ENCODE measurements at places on chromosomes 12 and 14.
A peak's percentile ranks its signal among the peaks of the same experiment; 100 is the strongest.

GRCh38 chr12:50314636-50315312, 31.5 kb upstream of the LIMA1 start:
- no peak for DNase-seq

- DNase-seq = no peak
Measured at GRCh38 chr14:52007211-52007610, 17.9 kb downstream of the RTRAF start.

- no peak for DNase-seq
Measured at GRCh38 chr14:94174604-94175010, 485 bp downstream of the PPP4R4 start.

DNA sequence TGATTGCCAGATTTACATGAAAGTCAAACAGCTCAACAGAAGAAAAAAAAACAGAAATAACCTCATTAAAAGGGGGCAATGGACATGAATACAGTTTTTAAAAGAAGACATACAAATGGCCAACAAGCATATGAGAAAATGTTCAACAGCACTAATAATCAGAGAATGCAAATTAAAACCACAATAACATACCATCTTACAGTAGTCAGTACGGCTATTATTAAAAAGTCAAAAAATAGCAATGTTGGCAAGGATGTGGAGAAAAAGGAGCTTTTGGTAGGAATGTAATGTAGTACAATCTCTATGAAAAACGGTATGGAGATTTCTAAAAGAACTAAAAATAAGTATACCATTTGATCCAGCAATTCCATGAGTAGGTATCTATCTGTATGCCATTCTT, 272.1 kb downstream of the CEP128 start:
- DNase-seq = no peak

GRCh38 chr14:68794130-68794850, 1.4 kb upstream of the ZFP36L1 start:
- DNase-seq = peak; percentile 57

GRCh38 chr14:77039285-77040058, 11.0 kb upstream of the IRF2BPL start:
- DNase-seq = no peak

DNA sequence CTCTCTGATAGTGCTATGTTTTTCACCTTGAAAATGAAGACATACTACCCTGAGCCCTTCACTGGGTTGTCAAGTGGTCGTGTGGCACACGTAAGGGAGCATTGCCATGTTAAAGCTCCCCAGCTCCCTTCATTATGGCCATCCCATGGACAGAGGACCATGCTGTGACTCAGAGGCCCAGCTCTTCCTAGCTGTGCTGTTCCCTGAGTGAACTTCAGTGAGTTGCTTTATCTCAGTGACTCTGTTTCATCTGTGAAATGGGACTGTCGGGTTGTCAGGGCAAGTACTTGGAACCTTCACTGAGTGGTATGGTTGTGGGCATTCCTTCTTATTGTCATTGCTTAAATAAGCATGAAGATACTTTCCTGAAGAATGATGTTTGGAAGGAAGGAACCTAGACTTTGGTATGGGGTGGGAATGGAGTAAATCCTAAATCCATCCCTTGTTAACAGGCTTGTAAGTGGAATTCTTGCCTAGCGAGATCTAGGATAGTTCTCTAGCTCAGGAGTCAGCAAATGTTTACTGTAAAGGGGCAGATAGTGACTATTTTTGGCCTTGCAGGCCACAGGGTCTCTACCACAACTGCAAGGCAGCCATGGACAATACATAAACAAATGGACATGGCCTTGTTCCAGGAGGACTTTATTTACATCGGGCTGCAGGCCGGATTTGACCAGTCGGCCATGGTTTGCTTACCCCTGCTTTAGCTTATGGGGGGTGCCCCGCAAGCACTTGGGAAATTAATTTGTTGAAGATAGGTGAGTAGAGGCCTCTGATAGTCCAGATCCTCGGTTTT, 283.5 kb downstream of the ZFP36L1 start:
- no peak for DNase-seq

DNA sequence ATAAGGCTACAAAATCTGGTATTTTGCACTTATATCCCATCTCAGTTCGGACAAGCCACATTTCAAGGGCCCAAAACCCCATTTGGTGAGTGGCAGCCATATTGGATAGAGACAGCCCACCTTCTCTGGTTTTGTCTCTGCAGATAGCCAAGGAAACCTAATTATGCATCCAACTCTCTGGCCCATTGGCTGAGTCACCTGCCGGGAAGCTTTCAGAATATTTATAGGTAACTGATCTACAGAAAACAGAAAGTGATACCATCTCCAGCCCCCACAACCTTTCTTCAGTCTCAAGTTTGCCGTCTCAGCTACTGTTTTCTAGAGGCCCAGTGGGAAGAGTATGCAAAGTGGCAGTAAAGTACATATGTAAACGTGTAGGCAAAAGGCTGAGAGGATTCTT, 33.7 kb upstream of the PPP1CC start:
- no peak for DNase-seq

DNA sequence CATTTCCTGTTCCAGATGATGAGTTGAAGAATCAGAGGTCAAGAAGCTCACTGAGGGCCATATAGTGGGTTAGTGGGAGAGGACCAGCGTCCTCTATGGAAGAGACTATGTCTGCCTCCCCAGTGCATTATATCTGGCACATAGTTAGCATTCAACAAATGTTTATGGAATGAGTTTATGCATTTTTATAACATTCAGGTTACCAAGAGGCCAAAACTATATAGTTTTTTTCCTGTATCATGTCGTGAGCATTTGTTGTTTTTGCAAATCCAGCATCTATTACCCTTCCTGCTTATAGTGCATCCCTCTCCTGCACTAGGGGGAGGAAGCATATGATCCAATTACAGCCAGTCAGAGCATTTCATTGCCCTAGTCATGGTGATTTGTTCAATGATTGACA, 60.6 kb downstream of the SUDS3 start:
- no peak for DNase-seq

GRCh38 chr12:69440016-69440415, 30.2 kb upstream of the FRS2 start:
- DNase-seq = no peak

DNA sequence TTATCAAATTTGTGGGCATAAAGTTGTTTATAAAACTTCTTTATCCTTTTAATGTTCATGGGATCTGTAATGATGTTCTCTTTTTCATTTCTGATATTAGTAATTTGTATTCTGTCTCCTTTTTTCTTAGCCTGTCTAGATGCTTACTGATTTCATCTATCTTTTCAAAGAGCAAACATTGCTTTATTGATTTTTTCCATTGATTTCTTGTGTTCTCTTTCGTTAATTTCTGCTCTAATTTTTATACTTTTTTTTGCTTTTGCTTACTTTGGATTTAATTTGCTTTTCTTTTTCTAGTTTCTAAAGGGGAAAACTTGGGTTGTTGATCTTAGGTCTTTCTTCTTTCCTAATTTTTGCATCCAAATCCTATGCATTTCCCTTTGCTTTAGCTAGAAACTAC, 42.5 kb downstream of the CRADD start:
- no peak for DNase-seq

- DNase-seq = no peak
Measured at GRCh38 chr12:3427956-3428355, 63.0 kb upstream of the PRMT8 start.

DNA sequence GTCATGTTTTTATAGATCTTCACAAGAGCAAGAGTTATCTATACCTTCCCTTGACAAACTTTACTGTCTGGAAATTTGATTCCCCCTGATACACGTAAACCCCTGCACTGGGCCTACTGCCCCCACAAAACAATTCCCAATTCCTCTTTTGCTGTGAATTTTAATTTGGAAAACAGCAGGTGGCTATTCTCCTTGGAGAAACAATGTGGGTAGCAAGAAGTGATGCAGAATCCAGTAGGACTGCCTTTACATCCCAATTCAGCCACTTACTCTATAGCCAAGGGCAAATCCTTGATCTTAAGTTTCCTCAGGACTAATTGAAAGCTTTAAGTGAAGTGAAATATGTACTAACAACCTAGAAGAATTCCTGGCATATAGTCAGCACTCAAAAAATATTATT, 129.3 kb downstream of the ACSS3 start:
- no peak for DNase-seq

DNA sequence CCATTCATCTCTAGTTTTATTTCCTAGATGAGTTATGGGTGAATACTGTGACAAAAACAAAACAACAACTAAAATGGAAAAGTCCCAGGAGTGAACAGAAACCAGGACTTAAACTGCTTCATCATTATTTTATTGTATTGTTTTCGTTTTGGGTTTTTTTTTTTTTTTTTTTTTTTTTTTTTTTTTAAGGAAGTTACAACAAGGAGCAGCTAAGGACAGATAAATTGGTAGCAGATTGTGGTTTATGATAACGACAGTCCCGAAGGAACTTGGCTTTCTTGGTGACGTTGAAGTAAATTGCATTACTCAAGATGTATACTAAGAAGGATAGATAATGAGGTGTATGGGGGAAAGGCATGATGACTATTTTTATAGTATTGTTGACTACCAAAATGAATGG, 866.3 kb downstream of the NRXN3 start:
- DNase-seq = no peak

- DNase-seq = no peak
Measured at GRCh38 chr12:50218386-50218785, 51.2 kb upstream of the CERS5 start.

- no peak for DNase-seq
Measured at GRCh38 chr12:106113042-106113441, 25.7 kb downstream of the NUAK1 start.

- DNase-seq = no peak
Measured at GRCh38 chr12:124531281-124531745, 36.1 kb downstream of the NCOR2 start.

DNA sequence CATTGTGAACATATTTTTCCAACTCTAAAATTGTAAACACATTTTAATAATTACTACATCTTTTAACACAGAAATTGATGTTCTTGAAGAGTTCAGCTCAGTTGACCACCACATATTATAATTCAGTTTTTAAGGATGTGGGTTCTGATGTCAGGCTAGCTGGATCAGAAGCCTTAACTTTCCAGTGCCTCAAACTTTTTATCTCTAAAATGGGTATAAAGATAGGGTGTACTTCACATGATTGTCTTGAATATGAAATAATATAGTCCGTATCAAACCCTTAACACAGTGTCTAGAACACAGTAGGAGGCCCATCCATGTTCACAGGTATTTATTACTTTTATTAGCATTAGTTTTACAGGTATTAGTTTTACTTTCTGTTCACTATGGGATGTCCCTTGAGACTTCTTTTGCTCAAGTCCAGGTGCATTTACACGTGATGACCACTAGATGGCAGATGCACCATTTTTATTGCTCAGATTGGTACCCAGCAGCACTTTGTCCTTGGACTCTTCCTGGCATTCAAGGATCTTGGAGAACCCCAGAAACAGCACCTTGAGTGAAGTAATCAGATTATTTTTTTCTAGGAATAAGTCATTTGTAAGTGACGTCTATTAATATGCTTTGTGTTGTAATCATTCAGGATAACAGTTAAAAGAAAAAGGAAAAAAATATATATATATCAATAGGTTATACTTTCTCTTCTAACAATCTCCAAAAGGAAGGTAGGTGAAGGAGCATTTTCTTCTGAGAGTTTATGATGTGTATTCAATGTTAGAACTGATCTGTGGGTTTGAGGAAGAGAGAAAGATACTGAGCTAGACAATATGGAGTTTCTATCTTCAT, 580.2 kb downstream of the ETNK1 start:
- no peak for DNase-seq

- no peak for DNase-seq
Measured at GRCh38 chr14:89767861-89768268, 186.7 kb downstream of the EFCAB11 start.

- DNase-seq = no peak
Measured at GRCh38 chr12:76413121-76413520, 64.9 kb upstream of the BBS10 start.

DNA sequence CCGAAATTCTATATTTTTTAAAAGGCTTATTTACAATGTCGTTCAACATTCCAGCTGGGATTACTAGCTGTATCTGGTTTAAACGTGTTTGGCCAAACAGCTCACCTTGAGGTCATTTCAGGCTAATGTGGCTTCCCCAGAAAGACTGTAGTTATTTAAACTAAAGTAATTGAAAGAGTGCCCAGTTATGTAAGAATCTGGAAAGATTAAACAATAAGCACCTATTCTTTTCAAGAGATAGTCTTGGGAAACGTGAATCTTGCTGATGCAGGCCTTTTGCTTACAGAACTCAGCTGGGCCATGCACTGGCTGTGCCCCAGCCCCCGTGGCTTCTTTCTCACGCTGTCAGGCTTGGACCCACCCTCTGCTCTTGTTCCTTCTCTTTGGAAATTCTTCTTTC, 24.4 kb downstream of the GLRX5 start:
- DNase-seq = no peak

- DNase-seq = no peak
Measured at GRCh38 chr12:124008595-124008994, 35.6 kb downstream of the ZNF664 start.

DNA sequence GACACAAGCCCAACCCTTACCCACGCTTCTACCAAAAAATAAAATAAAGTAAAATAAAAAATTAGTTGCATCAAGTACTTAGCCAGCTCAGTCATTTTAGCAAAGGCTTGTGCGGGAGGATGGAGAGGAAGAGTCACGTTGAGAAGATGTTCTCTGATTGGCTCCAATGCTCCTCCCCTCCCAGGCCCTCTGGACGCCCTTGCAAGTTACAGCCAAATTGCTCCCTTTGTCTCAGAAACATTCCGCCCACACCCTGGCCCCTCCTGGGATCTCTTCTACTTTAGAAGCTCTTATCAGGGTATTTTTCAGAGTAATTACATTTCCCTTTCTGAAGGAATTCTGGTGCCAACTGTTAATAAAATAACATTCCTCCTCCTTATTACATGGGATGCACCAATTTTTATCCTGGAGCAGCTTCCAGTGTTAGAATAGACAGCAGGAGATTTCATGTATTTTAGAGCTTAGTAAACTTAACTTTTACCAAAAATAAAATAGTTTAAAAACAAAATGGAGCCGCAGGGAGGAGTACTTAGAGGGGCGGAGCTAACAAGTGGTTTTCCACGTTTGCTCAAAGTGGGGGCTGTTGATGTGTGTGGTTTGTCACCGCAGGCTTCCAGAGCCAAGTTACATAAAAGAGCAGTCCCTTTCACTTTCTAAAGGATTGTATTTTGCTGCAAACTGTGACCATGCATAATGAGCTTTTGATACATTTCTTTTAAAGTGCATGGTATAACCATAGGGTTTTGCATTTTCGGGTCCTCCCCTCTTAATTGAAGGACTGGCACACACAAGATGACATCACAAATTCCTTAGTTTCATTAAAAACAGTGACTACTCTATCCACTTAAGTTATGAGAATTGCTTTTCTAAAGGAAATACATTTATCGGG, 71.7 kb upstream of the RAP1B start:
- no peak for DNase-seq

GRCh38 chr12:91091916-91092715, 19.2 kb downstream of the LUM start:
- DNase-seq = no peak

GRCh38 chr14:96086032-96086431, 46.9 kb downstream of the C14orf132 start:
- DNase-seq = no peak

DNA sequence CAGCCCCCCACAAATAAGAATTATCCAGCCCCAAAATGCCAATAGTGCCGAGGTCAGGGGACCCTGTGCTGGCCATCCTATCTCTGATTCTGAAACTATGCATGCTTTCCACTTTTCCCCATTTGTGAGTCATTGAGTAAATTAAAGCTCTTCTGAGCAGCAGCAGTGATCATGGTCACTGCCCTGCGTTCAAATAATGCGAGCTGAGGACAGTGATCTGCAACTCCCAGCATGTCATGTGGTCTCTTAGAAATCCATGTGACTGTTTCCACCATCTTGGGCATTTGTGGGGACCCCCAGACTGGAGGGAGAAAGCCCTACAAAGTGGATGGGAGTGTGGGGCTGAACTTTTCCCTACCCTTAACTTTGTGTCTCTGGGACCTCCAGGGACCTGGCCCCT, 53.8 kb downstream of the C14orf132 start:
- no peak for DNase-seq
